ENCODE measurements at places on chromosomes 7 and 10.

DNA sequence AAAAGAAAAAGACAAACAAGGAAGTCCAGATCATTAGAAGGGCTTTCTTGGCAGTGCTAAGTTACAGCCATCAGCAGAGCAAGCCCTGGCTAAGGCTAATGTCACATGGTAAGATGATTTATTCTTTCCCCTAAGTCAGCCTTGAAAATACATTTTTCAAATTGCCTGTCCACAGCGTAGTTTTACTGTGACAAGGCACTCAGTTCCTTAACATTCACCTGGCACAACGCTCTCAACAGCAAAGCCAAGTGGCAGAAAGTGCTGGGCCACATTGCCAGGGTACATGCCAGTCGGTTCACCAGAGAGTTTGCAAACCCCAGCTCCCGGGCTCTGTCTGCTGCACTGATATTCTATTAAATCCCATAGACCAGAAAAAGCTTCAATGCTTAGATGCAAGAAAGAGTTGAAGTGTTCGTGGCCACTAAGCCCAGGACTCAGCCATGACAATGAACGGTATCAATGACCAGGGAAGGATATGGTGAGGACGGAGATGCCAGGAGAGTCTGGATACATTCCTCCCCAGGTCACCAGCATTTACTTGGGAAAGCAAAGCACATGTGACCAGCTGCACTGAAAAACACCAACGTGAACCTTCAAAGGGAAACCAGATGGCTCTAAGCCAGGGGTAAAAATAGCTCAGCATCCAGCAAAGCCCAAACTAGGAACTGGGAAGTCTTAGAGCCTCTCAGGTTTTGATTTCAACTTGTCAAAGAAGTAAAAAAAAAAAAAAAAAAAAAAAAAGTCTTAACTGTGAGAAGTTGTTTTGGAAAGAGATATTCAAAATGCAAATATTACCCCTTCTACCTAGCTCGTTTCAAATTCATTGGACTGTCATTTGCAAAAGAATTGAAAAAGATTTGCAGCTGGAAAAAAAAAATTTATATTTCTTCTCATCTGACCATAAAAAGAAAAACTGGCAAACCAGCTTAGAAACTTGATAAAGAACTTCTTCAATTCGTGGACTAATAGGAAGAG, 23.9 kb upstream of the MPP7 start:
- DNase-seq: no peak

DNA sequence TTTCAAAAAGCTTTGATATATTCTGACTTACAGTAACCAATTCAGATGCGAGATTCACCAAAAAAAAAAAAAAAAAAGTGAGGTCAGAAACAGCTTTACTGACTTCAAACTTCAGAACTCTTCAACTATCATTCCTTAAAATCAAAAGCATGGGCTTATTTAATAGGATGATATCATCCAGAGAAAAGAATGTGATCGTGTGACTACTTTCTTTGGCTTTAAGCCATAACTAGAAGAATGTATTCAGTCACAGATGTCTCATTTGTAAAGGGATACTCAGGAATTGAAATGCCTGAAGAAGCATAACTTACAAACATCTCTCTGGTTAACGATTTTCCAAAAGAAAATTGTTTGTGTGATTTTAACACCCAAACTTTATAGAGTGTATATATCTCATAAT, 11.5 kb downstream of the TPK1 start:
- DNase-seq: no peak

DNA sequence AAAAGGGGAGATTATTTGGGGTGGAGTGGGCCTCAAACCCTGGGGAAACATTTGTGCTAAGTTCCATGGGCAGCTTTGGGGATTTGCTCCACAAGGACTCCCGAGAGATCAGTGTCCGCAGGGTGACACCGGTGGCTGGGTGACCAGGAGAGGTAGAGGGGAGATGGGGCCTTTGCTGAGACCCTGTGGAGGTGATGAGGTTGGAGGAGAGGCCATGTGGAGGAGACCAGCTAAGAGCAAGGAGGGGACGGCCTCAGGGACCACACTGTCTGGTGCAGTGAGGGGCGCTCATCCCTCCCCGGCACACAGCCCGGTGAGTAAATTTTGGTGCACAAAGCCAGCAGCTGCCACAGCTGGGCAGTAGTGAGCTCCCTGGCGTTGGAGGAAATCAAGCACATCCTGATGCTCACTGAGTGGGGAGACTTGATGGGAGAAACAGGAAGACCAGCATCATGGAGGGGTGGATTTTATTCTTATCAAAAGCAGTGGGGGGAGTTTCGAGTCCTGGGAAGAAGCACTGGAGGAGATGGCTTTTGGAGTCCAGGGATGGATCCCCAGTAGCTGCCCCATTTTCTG, 20.2 kb upstream of the ELFN1 start:
- no peak for DNase-seq

DNA sequence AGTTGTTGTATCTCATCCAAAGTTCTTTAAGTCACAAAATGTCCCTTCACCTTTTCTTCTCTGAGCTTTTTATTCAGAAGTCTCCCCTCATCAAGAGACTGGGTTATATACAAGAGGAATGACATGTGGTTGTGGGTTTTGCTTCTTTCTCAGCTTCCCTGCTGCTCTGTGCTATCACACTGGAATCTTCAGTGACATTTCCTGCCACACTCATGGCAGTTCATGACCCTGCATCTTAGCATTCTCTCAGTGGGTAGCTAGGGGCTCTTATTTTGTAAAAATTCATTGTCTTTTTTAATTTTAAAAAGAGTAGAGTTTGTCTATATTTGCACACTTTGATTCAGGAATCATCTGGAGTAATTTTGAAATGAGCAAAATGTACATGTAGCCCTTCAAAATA, 236.9 kb upstream of the TMEM229A start:
- DNase-seq: no peak

- peak; percentile 83 for DNase-seq
Observed at GRCh38 chr7:130961128-130961601, 227.2 kb upstream of the KLF14 start.

DNA sequence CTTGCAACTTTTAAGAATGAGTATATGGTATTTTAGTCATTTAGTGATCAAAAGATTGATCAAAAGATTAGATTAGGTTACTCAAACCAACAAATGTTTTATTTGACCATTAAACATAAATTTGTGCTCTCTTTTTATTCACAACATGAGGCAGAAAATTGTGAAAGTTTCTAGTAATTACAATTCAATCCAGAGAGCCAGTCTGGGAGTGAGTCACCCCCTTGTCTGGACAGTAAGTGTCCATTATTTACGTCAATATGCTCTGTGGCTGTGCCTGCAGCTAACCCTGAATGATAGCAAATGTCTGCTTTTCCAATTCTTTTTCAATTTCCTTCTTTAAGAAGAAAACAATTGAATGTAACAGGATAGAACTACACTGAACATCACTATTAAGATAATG, 27.9 kb downstream of the GNG11 start:
- no peak for DNase-seq
